Lower lobe of right lung (tissue), 2 donors: ENCODE measurements at places on chromosomes 1 and 21.

- no peak for DNase-seq
Measured at GRCh38 chr1:28642056-28642846, 616 bp downstream of the TAF12 start.

DNA sequence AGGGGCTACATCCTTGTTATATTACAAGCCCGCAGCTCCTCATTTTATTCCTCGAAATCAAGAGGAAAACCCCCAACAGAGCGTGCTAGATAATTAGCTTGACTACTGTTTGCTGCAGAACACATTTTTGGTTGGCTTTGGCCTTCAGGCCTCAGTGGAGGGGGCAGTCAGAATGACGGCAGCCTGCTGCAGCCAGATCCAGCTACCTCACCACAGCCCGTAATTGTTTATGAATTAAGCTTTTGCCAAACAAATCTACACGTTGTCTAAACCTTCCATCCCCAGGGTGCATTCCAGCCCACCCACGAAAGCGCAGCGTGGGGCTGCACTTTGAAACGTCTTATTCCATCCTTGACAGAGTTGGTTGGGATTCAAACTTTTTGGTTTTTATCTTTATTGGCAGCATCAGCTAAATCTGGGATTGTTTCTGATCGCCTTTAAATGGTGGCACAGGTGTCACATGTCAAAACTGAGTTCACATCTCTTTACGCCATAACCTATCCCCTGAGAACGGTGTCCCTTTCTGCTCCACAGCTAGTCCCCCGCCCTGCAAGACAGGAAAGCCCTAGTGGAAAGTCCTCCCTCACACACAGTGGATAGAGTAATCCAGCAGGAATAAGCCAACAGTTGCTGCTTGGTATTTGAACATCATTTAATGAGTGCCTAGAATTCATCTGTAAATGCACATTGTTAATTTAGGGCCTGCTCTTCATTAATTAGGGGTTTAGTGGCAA, 195.5 kb downstream of the LMO4 start:
- DNase-seq, result no peak

DNA sequence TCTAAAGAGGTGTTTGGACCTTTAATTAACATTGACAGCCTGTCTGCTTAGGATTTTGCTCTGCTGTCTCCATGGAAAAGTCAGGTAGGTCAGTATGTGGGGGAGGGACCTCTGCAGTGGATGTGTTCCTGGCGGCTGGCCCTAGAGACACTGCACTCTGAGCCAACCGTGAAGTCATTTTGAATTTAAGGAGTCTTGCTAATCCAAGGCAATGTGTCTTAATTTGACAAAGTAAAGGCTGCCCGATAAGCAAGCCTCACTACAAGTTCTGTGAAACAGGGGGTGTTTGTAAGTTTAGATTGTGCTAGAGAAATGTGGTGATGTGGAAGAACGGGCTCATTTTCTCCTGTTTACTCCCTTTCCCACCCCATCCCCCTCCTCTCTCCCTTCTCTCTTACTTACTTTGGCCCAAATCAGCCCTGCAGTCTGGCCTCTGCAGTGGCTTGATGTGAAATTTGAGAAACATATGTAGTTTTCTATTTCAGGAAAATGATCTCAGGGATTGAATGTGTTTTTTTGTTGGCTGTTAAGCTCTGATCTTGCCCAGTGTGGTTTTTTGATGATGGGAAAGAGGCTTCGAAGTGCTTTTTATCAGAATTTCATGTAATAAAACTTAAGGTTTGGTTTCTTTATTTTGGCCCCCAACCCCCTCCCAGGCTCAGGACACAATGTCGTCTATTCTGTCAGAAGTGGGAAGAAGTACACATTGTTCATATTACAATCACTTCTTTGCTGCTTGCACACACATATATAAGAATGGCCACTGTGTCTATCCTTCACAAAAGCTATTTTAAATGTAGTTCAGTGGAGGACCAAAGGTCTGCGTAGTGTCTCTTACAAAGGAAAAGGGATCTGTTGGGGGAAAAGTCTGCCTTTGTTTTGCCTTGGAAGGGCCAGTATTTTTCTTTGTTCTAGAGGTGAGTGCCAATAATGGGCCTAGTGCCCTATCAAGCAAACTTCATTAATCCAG, 96.6 kb downstream of the FGGY start:
- DNase-seq, result no peak

- peak; percentile 45 for DNase-seq
Measured at GRCh38 chr1:5994713-5995621, 2.7 kb upstream of the NPHP4 start.

DNA sequence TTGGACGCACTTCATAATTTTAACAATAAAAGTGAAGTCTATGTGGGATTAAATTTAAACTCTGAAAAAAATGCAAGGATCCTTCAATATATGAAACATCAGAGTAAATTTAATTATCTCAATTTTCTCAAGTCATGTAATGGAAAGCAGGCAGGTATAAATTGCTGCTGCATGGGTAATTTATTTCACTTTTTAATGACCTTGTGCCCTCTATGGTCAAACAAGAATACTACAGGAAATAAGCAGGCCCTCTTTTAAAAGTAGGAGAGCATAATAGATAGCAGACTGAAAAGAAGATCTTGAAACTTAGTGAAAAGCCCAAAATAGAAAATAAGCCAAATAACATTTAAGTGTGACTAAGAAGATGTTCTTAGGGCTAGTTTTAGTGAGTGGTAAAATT, 22.9 kb downstream of the BCAS2 start:
- no peak for DNase-seq

- no peak for DNase-seq
Measured at GRCh38 chr1:118991448-118991847, 3.3 kb upstream of the TBX15 start.
